ENCODE measurements at places on chromosomes 12 and 14. TPM values are rescaled to one million over a fixed set of nuclear protein-coding genes. Genes with fewer than 3 reads are reported as not detected.

- DNase-seq, result no peak
- H3K36me3 ChIP-seq, result no peaks in the 10 kb centered on the region
- no peaks in the 10 kb centered on the region for H3K27me3 ChIP-seq
Measured at GRCh38 chr14:84028080-84028604, 1501.8 kb upstream of the FLRT2 start.

- no peak for DNase-seq
- no peaks in the 10 kb centered on the region for H3K27me3 ChIP-seq
- H3K4me1 ChIP-seq, result no peaks in the 10 kb centered on the region
- H3K4me3 ChIP-seq, result no peak overlapping the region
- no peaks in the 10 kb centered on the region for H3K36me3 ChIP-seq
Measured at GRCh38 chr12:65916991-65917695, 92.9 kb downstream of the HMGA2 start.

- no peak overlapping the region for H3K27ac ChIP-seq
- H3K4me1 ChIP-seq, result peaks cover 2% of the 10 kb centered on the region
- no peak for DNase-seq
- H3K27me3 ChIP-seq, result no peaks in the 10 kb centered on the region
- no peaks in the 10 kb centered on the region for H3K36me3 ChIP-seq
Measured at GRCh38 chr14:88521818-88522217, 33.0 kb downstream of the PTPN21 start.

- H3K27ac ChIP-seq, result no peak overlapping the region
- H3K4me1 ChIP-seq, result no peaks in the 10 kb centered on the region
- H3K36me3 ChIP-seq, result no peaks in the 10 kb centered on the region
- H3K27me3 ChIP-seq, result no peaks in the 10 kb centered on the region
Measured at GRCh38 chr12:128025589-128026245, 241.3 kb upstream of the TMEM132C start.

- H3K4me1 ChIP-seq, result no peaks in the 10 kb centered on the region
- H3K4me3 ChIP-seq, result no peak overlapping the region
- H3K27ac ChIP-seq, result no peak overlapping the region
- no peaks in the 10 kb centered on the region for H3K36me3 ChIP-seq
Measured at GRCh38 chr12:7045913-7046312, 14.6 kb upstream of the C1S start.

GRCh38 chr14:97618917-97619690 is 821.9 kb downstream of the VRK1 start:
- H3K4me1 ChIP-seq, result no peaks in the 10 kb centered on the region
- no peaks in the 10 kb centered on the region for H3K27me3 ChIP-seq
- H3K4me3 ChIP-seq, result no peak overlapping the region
- no peak for DNase-seq

DNA sequence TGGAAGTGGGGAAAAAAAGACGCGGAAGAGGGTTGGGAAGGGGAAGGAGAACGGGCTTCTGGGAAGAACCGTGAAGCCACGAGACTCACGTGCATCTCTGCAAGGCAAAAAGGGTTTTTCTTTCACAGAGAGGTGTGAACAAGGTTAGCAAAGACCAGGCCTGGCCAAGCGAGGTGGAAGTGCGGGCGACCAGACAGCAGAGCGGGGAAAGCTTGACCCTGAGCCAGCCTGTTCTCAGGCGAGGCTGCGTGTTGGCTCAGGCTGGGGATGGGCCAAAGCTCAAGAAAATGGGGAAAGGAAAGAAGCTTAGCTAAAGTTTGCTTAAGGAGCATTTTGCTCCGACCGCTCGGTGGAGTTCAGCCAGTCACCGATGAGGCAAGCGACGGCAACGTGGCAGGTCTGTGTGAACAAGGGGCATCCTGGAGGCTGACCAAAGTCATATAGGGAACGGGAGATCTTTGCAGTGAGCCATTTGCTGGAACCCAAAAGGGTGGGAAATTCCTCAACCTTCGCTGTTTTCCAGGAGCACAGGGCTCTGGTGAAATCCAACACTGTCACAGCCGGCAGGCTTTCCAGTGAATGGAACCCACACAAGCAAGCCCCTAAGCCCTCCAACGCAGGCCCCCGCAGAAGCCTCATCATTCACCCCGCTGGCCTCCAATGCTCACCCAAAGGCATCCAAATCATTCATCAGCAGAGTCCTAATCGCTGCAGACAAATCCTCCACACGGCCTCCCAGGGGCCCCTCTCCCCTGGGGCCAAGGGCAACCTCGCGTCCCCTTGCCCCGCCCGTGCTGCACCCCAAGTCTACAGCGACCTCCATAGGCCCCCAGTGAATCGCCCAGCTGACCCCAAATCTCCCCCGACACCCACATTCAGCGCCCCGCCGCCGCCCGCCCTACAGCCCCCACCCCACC is 754 bp downstream of the ZNF605 start:
- peak overlapping the region; percentile 81 for H3K27ac ChIP-seq
- H3K4me1 ChIP-seq, result peaks cover 16% of the 10 kb centered on the region
- no peaks in the 10 kb centered on the region for H3K36me3 ChIP-seq
- peak; percentile 46 for DNase-seq

The GPD1 gene
- polyA plus RNA-seq, result 43.8 TPM

The NPAS3 gene
- polyA plus RNA-seq, result 0.07 TPM

The CACNA1C gene
- polyA plus RNA-seq, result 0.23 TPM

The LMNTD1 gene
- polyA plus RNA-seq, result not detected

The HOXC10 gene
- not detected for polyA plus RNA-seq

The MANSC4 gene
- polyA plus RNA-seq, result not detected

The MSI1 gene
- polyA plus RNA-seq, result 0.13 TPM

The ESPL1 gene
- 3.9 TPM for polyA plus RNA-seq
